ENCODE measurements at places on chromosomes 1 and 21.
A peak's percentile ranks its signal among the peaks of the same experiment; 100 is the strongest.

DNA sequence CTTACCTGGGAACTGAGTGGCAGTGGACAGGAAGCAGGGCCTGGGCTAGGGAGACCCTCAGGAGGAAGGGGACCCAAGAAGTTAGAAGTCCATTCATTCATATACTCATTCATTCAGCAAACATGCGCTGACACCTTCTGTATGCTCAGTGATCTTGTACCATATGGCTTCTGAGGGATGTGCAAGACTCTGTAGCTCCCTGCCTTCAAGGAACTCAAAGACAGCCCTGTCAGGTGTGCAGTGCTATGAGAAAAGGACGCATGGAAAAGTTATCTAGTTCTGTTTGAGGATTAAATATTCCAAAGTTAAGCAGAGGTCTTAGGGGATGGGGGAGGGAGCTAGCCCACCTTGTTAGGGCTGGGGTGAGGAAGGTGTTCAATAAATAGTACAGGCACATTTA lies 12.5 kb downstream of the DMAP1 start:
- DNase-seq, result no peak

GRCh38 chr1:47618222-47618720 lies 180.4 kb downstream of the FOXD2 start:
- peak; percentile 7 for DNase-seq

DNA sequence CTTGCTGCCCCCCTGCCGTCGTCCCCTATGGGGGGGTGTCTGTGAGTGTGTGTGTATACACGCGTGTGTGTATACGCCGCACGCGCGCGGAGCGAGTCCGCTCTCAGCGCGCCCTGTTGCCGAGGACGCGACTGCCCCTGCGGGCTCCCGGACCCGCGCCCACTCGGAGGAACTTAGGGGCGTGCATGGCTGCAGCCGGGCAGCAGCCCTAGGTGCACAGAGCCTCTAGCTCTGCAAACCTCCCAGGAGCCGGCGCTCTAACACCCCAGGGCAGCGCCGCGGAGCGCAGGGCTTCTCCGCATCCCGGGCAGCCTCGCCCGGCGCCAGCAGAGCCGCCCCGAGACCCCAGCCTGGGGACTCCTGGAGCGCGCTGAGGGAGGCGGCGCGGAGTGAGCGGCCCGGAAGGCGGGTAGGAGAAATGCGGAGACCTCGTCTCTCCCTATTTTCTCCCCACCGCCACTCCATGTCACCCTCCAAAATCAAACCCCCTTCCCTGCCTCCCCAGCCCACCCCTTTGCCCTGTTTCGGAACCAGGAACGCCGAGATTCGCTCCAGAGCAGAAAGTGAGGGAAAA lies 574 bp downstream of the ITPKB start:
- DNase-seq, result no peak

DNA sequence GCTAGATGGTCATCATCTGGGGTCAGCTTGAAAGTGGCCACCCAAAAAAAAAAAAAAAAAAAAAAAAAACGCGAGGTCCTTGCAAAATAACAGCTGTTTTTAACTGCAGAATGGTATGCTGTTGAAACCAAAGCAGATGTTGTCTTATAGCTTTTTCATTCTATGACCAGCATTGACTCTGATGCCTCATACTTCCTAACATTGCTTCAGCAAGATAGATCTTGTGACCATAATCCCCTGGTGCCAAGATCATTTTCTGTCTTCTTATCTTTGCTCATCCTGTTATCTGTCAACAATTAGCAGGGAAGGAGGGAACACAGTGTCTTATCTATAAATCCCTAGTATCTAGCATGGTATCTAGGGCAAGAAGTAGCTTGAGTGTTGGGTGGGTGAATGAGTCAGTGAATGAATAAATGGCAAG lies 181.5 kb downstream of the PLPP3 start:
- no peak for DNase-seq

DNA sequence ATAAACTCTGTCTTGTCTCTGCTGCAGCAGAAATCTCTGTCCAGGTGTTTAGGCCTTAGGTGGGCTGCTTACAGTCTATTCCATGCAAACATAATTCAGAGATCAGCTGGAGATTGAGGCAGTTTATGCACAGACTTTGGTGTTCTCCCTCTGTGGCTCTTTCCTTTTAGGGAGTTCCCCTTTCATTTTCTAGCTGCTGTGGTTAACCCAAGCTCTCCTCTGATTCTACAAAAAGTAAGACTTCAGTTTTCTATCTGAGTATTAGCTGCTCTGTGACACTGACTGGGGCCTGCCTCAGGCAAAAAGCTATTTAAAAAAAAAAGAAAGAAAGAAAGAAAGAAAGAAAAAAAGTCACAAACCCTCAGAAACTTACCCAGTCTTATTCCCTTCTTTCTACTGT lies 211.1 kb downstream of the CAMTA1 start:
- DNase-seq, result no peak

DNA sequence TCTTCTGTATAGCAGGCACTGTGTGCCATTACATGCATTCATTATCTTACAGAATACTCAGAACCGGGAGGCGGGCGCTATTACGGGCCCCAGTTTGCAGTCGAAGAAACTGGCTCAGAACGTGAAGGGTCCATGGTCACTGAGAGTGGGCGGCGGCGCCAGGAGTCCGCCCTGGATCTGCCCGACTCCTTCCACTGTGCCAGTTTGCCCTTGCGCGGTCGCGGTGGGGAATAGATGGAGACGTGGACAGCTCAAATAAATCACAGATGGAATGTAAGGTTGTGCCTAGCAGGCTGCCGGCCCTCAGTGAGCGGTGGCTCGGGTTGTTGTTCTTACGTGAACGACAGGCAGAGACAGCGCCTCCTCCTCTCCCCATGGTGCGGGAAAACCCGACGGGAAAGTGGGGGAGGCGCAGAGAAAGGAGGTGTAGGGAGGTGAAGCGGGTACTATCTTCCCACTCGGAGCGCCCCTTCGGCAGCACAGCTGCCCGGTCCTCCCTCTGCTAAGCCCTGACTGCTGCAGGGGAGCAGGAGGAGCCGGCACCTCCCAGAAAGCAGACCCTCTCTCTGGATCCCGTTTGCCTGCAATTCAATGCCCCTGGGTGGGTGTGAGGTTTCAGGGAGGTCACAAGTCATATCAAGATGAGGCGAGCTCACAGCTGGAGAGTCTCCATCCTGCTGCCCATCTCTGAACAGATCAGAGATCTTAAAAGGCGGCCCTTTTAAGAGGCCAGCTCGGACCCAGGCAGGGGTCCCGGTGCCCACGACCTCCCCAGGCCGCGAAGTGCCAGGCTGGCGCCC lies 1.1 kb downstream of the COL9A2 start:
- peak; percentile 33 for DNase-seq

GRCh38 chr1:100543640-100544039 lies 5.7 kb downstream of the GPR88 start:
- peak; percentile 58 for DNase-seq

Data from activated CD8-positive, alpha-beta T cell treated with anti-CD3 and anti-CD28 coated beads, Interleukin-2, amount 10 ng/mL, durations not matched to agents 7 days and 5 days (primary cell).